ENCODE measurements at places on chromosomes 5 and 9. TPM values are rescaled to one million over a fixed set of nuclear protein-coding genes. Genes with fewer than 3 reads are reported as not detected.

Gene ZNF618
- polyA plus RNA-seq, result 14.1 TPM

GRCh38 chr5:165201771-165202518, 1696.5 kb downstream of the MAT2B start:
- DNase-seq, result no peak

DNA sequence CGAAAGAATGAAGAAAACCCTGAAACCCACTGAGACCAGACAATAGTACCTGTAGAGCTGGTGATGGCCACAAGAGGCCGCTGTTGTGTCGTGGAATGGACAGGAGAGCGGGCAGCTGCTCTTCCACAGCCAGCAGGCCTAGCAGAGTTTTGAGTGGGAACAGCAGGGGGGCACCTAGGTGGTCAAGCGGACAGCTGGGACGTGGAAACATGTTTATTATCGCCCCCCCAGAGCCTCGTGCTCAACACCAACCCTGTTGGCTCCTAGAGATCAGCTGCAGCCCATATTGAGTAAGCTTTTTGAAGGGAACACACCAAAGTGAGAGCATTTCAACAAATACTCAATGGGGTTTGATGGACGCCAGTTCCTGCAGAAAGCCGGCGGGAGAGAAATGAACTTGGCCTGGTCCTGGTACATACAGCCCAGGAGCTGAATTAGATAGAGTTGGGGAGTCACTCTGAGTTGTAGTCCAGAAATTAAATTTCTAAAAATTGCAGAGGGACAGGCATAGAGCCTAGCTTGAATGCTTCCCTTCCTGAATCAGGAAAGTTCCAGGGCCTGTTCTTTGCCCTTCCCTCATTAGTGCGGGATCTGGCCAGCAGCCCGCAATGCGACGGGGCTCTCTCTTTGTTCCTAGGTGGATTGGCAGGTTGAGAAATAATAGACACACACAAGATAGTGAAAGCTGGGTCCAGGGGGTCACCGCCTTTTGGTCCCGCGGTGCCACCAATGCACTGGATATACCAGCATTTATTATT, 33.8 kb downstream of the MFAP3 start:
- peak; percentile 83 for DNase-seq

GRCh38 chr9:134738869-134739659, 97.5 kb downstream of the COL5A1 start:
- DNase-seq, result peak; percentile 88

DNA sequence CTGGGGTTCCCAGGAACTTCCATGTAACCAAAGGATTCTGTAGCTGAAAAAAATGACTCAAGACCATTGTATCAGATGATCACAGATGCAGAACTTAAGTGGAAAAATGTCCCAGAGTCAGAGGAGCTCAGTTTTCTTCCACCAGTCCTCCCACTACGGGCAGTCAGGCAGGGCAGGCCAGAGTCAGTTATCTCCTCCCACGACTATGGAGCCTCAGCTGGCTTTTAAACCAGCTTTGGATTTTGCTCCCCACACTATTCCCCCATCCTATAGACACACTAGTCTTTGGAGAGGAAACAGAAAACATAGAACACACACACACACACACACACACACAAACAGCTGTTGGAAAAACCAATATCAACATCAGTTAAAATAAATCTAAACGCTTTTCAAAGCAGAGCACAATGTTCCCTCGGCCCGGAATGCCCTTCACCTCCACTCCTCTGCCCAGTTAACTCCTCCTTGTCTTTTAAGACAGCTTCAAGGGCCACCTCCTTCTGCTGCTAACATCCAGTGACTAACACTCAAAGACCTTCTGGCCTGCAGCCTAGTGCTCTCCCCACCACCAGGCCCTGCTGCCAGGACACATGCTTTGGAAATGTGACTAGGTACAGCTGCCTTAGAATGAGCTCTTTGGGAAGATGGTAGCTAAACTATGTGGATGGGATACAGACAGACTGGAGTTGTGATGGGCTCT, 56.8 kb downstream of the NIPAL4 start:
- peak; percentile 82 for DNase-seq

DNA sequence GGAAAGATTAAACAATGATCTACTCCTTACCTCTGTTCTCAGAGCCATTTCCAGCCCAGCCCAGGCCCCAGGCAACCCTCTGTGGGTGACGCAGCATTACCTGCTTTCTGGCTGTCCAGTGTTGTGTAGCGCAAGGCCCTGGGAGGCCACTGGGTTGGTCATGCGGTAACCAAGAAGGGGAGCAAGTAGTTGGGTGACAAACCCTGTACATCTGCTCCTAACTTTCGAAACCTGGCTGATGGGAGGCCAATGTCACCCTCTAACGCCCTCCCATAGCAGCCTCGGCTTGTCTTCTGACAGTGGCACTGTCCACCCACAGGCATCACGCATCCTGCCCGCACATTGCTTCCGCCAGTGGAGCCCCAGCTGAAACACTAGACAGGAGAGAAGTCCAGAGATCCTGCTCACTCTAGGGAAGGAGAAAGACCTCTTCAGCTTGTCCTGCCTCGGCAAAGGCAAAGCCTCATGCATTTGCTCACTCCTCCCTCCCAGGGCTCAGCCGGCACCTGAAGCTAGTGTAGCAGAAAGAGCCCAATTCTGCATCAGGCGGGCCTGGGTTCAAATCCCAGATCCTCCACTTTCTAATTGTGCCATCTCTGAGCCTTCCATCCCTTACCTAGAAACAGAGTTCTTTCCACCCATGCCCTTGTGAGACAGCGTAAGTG, 94.6 kb downstream of the ADAMTS2 start:
- DNase-seq, result no peak

GRCh38 chr9:5188060-5188984, 2.9 kb upstream of the INSL6 start:
- no peak for DNase-seq
